ENCODE measurements at places on chromosomes 13 and 19.

- no peak for DNase-seq
These were observed 536.7 kb upstream of the HTR2A start for GRCh38 chr13:47433461-47434005.

GRCh38 chr13:114151565-114152284, 19.3 kb upstream of the RASA3 start:
- DNase-seq, result no peak

GRCh38 chr13:105721016-105721415, 814.4 kb downstream of the EFNB2 start:
- DNase-seq, result no peak

DNA sequence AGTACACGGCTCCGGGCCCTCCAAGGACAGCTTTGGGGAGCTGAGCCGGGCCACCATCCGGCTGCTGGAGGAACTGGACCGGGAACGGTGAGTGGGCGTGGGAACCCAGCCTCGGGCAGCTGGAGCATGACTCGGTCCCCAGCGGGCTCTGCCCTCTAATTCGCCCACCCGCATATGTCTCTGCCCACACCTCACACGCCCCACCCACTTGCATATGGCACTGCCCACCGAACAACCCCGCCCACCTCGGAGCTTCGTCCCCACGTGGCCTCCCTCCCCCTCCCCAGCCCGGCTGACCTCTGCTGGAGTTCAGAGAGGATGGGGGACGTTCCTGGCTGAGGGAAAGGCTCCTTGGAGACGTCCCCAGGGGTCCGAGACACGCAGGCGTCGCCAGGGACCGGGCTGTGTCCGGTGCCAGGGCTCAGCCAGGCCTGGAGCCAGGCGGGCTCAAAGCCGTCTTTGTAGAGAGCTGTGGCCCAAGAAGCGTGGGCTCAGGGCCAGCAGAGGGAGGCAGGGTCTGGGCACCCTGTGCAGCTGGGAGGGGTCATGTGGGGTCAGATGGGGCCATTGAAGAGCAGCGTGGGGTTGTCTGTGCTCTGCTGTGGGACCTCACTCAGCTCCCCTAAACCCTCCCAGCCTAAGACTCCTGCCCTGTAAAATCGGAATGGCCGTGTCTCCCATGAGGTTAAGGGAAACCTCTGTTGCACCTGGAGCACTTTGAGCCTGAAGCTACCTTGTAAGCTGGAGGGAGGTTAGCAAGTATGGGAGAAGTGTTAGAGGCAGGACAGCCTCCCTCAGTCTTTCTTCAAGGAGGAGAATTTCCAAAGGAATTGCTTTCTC, 3.8 kb downstream of the APC2 start:
- no peak for DNase-seq

Data from activated naive CD4-positive, alpha-beta T cell treated with anti-CD3 and anti-CD28 coated beads, Interleukin-2, amount 50 U/mL, for 72 hours (primary cell).